ENCODE measurements at places on chromosomes 16 and 17.
A peak's percentile ranks its signal among the peaks of the same experiment; 100 is the strongest.

GRCh38 chr17:34658811-34659560 lies 79.6 kb downstream of the TMEM132E start:
- DNase-seq: no peak

DNA sequence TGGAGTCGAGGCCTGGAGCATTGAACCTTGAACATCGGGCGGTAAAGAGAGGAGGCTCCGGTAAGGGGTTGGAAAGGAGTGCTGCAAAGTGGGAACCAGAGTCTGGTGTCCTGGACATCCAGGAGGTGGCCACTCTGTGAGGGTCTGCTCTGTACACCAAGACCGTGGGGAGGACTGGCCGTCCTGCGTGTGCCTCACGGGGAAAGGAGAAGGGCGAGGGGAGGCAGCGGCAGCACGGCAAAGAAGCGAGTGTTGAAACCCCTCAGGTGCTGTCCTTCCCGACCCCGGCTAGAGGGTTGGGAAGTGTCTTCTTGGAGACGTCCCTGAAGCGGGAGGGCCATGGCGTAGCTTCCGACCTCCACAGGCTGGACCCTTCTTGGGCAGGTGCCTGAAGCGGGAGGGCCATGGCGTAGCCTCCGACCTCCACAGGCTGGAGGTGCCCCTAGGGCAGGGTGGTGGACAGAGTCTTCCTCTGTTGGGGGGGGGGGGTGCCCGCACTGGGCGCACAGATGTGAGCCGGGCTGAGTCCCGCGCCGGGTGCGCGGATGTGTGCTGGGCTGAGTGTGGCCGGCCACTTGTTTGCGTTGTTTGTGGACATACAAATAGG lies 42.0 kb downstream of the FOXK2 start:
- DNase-seq: no peak

DNA sequence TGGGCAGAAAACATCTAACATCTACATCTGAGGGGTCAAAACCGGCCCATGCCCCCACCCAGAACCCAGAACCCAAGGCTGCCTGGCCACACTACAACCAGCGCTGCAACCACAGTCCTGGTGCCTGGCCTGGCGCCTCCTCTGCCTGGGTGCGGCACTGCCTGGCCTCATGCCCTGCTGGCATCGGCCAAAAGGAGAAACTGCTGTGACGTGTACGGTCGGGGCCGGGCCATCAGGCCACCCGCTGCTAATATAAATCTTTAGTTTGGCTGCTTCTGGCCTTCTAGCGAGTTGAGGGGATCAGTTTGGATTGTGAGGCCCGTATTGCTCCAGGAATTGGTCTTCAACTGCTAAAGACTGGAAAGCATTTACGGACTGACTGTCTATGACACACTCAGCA lies 22.8 kb downstream of the TMEM204 start:
- DNase-seq: no peak

- DNase-seq: no peak
These were observed 4.7 kb upstream of the IRF8 start for GRCh38 chr16:85894266-85894665.

DNA sequence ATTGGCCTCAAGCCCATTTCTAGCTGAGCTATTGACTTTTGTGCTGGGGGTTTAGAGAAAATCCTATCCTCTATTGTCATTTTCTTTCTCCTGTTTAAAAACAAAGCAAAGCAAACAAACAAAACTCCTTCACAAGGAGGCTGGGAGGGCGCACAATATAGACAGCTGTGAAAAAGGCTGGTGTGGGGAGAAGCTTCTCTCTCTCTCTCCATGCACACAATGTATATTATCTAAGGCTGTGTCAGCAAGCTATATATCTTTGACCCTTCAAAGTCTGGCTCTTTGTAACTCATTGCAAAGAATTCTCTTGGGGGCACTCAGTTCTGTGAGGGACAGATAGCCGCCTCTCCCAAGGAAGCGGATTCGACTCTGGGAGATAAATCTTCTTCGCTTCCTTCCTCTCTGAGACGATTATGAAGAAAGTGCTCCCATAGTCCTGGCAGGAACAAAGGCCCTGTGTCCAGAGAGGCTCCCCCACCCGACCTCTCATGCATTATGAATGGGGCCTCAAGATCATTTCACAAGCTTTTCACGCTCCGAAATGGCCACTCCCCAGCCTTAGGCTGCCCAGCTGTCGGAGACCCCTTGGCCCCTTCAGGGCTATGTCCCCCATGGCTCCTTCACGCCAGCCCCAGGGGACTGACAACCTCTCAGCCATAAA lies 33.2 kb upstream of the MEAK7 start:
- DNase-seq: no peak

- DNase-seq: peak; percentile 6
These were observed 192.8 kb downstream of the MAP2K6 start for GRCh38 chr17:69607162-69607834.

GRCh38 chr17:40450175-40450574 lies 6.9 kb downstream of the IGFBP4 start:
- no peak for DNase-seq

- DNase-seq: no peak
These were observed 39.4 kb upstream of the CDH3 start for GRCh38 chr16:68605746-68606145.

- no peak for DNase-seq
These were observed 3.5 kb upstream of the DRG2 start for GRCh38 chr17:18084256-18084655.

GRCh38 chr16:75014318-75014717 lies 15.5 kb downstream of the ZNRF1 start:
- no peak for DNase-seq

- DNase-seq: no peak
These were observed 2.3 kb downstream of the IL17C start for GRCh38 chr16:88640498-88641247.

DNA sequence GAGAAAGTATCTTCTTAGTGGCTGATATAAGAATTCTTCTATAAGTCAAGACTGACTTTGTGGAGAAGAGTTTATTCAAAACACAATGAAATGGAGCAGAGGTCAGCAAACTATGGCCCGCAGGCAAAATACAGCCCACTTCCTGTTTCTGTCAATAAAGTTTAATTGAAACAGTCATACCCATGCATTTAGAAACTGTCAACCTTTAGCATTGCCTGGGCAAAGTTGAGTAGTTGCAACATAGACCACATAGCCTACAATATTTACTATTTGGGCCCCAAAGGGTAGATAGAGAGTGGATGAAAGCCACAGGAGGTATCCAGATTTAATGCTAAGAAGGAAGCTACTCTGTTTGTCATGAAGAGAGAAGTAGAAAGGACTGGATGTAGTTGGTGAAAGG lies 38.0 kb downstream of the ACSM2B start:
- DNase-seq: no peak

- DNase-seq: no peak
These were observed 156.7 kb downstream of the AXIN2 start for GRCh38 chr17:65404761-65405160.

- DNase-seq: no peak
These were observed 1.4 kb upstream of the HS3ST3B1 start for GRCh38 chr17:14299280-14300141.

DNA sequence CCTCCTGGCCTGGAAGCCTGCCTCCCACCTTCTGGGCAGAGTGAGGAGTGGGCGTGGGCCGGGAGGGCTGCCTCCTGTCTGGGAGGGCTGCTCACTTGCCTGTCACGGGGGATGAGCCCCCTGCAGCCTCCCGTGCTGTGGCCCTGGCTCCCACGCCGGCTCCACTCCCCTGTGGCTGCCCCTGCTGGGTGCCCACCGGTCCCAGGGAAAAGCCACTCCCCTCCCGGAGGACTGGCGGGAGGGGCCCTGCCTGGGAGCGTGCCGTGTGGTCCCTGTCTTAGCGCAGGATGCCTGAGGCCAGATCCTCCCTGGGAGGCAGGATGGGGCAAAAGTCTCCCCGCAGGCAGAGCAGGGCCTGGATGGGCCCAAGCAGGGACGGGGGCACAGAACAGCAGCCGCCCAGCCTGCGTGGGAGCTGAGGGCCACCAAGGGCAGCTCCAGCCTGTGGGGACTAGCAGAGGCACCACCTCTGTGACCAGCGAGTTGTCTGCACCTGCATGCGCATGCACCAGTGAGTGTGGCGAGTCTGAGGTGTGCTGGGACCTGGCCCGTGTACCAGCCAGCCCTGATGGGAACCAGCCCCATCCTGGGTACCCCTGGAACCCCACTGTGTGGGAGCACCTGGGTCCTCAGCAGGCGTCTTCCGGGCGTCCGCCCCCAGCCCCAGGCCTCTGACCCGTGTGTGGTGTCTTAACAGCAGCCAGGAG lies 339.9 kb downstream of the SEC14L1 start:
- no peak for DNase-seq

DNA sequence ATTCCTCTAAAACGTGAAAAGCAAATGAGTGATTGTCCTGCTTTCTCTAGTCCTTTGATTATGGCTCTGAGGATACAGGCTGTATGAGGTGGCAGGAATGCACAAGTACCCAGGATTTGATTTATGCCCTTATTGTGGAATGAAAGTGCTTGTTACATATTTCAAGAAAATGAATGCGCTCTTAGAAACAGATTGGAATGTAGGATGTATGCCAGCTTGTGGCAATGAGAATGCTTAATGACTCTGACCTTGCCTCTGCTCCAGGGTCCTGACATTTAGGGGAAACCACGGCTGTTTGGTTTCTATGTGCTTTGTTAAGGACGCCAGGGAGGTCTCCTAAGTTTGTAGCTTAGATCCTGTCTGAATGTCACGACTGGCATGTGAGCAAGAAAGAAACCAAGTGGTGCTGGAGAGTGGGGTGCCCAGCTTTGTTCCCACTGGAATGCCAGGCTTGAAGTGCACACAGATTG lies 22.0 kb downstream of the PRCD start:
- no peak for DNase-seq

GRCh38 chr17:71441098-71441497 lies 679.7 kb upstream of the SOX9 start:
- DNase-seq: no peak

Data from NCI-H1417 treated with DMSO at 0.1 percent for 48 hours (cell line).